ENCODE measurements at places on chromosomes 4 and X. TPM values are rescaled to one million over a fixed set of nuclear protein-coding genes. Genes with fewer than 3 reads are reported as not detected.
A peak's percentile ranks its signal among the peaks of the same experiment; 100 is the strongest.

DNA sequence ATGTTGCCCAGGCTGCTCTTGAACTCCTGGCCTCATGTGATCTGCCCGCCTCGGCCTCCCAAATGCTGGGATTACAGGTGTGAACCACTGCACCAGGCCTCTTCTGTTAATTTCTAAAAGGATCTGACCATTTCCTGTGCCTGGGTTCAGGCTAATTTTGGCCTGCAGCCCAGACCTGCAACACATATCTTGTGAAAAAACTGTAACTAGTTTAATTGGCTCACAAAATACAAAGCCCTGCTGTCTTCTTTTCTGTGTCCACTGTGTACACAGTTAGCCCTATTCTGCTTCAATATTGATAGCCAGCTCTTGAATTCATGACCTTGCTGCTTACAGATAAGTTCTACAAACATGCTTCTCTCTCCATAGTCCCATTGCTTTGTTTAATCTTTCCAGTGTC is 753.5 kb downstream of the PDHA2 start:
- DNase-seq: no peak

- no peak for DNase-seq
Observed at GRCh38 chr4:81984746-81985145, 389.0 kb downstream of the HNRNPD start.

GRCh38 chr4:182818926-182819730 is 98.1 kb downstream of the DCTD start:
- no peak for DNase-seq

GRCh38 chrX:68186552-68187262 is 246.6 kb downstream of the OPHN1 start:
- DNase-seq: no peak

DNA sequence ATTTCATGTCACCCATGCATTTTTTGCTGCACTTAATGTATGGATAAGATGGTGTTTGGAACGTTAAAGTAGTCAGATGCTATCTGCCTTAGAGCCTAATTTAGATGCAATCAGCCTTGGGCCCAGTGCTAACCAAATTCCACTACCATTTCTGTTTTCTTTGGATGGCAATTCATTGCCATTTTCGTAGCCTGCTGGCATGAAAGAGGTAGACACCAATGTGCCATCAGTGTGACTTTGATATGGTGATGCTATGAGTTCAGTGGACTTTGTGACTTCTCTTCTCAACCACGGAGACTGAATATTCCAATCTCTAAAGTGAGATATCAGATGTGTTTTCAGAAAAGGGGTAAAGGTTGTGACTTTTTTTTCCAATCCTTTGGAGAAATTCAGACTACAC is 1.5 kb downstream of the ETFDH start:
- DNase-seq: no peak

DNA sequence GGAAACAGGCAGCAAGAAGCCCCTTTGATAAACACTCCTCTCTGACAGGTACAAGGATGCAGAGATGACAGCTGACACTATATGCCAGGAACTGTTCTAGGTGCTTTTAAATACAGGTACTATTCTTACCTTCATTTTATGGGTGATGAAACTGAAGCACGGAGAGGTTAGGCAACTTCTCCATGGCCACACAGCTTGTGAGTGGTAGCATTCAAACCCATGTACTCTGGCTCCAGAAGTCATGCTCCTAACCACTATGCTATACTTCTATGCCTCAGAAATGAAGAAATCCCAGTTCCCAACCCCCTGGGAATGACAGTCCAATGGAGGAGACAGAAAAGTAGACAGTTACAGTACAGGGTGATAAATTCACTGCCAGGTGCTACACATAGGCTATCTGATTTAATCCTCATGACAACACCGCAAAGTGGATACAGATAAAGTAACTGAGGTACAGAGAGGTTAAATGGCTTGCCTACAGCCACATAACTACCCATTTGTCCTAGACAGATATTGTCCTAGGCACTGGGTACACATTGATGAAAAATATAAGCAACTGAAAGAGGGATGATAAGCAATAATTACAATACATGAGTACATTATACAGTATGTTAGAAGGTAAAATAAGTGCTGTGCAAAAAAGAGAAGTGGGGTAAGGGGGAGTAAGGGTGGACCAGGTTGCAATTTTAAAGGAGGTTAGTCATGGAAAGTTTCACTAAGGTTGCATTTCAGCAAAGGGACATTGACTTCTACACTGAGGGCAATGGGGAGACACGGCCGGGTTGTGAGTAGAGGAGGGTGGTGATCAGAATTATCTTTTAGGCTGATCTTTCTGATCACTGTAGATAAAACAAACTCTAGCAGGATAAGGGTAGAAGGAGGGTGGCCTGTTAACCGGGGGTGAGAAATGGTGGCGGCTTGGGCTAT is 1.6 kb upstream of the F8 start:
- DNase-seq: no peak

GRCh38 chrX:24577091-24577490 is 70.1 kb downstream of the PCYT1B start:
- no peak for DNase-seq

DNA sequence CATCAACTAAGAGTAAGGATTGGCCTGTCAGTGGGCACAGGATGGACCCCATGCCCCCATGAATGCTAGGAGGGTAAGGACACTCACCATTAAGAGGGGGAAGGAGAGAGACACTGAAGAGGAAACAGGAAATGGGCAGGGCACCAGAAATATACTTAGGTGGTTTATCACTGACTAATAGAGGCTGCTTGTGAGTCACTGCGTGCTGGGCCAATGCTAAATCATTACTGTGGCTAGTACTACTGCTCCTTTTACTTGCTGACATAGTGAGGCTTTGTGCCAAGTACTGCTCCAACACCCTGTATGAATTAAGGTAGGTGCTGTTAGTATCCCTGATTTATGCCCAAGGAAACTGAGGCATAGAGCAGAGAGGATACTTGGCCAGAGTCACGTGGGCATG is 130.4 kb upstream of the FRMPD4 start:
- no peak for DNase-seq

- DNase-seq: peak; percentile 69
Observed at GRCh38 chr4:57110640-57111511, 691 bp upstream of the IGFBP7 start.

Gene ARHGEF9
- 28.2 TPM for total RNA-seq

Gene CT45A1
- not detected for total RNA-seq

Gene HTRA3
- total RNA-seq: 3.6 TPM

Gene CLTRN
- 1.7 TPM for total RNA-seq

Gene UGT8
- 47.1 TPM for total RNA-seq

Gene AMBN
- total RNA-seq: not detected

Measured in GM23338 (cell line).